ENCODE measurements at places on chromosomes 5 and 9. TPM values are rescaled to one million over a fixed set of nuclear protein-coding genes. Genes with fewer than 3 reads are reported as not detected.

DNA sequence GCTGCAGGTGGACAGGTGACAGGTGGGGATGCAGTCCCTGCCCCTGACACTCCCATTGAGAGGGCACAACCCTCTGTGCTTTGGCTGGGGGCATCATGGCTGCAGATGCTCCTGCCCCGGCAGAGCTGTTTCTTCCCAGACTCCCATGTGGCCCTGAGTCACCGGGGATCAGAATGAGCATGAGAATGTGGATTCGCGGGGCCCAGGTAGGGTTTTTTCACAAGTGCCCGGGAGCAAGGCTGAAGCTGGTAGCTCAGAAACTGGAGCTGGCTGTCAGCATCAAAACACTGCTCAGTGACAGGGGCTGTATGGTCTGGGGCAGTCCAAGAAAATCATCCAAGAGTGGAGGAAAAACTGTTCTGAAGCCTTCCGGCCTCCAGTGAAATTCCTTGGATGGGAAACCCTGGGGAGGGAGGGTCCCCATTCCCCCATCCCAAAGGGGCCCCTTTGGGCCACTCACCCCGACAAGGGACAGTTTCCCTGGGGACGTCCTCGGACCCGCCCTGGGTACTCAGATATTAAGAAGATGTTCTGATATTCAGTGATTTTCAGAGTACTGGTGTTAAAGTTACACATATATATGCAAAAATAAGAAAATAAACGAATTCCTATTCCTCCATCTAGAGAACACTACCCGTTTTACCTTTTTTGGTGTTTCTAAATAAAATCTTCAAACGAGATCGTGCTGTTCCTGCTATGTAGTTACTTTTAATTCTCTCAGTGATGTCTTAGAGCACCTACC, 120.1 kb upstream of the LPCAT1 start:
- DNase-seq, result no peak

DNA sequence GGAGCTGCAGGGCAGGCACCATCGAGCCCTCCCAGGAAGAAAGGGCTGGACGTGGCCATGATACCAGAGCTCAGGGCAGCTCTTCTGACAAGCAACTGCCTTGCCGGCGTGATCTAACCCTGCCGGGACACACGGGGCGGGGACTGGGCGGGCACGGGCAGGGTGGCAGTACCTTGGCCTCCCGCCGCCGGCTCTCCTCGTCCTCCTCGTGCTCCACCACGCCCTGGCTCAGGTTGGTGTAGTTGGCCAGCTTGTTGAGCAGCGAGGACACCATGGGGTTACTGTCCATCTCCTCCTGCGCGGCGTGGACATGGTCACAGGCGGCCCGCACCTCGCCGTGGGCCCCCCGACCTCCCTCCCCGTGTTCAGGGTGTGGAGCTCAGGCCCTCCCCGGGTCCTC, 18.5 kb downstream of the SLC12A7 start:
- no peak for DNase-seq

DNA sequence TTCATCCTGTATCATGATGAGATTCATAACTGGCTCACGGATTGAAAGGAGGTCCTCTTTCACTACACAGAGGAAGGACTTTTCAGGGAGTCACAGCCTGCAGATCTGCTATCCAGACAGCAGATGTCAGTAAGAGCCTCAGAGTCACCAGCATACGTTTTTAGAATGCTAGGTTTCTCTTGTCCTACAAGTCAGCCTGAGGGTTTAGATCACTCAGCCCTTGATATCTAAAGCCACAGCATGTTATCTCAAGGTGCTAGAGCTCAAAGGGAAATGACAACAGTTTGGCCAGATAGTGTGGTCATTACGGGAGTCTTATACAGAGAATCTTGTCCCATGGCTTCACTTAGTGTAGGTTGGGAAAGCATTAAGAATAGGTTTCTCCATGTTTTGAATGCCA, 30.9 kb upstream of the SLC46A2 start:
- peak; percentile 63 for DNase-seq

DNA sequence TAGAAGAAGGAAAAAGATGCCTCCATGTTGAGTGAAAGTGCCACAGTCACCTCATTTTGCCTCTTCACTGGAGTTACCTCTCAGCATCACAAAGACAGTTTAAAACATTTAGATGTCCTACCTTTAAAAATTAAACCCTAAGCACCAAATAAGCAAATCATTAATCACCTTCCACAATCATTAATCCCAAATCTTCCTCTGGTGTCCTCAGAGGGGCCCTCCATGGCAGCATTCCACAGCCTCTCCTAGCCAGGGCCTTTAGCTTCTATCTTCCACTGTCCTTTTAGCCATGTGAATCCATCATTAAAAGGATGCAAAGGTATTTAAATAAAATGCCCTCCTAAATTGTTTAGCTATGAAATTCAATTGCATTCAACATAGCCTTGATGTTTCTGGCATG, 310.8 kb downstream of the PDE4D start:
- DNase-seq, result no peak

DNA sequence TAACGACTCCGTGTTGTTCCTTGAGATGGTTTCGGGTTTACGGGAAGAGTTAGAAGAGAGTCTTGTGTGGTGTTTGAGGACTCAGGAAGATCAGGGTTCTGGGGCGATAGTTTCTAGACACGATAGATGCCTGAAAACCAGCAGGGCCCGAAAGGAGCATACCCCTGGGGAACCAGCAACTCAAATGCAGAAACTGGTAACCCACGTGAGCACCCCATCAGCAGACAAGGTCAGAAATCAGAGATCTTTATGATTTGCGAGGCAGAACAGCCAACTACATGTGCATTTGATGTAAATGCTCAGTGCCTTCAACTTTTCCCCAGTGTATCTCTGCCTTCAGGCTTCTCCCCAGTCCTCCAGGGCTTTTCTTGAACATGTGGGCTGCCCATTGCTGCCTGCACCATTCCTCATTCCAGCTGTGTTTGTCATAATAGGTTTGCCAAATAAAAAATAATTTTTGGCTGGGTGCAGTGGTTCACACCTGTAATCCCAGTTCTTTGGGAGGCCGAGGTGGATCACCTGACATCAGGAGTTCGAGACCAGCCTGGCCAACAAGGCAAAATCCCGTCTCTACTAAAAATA, 75.1 kb downstream of the BASP1 start:
- no peak for DNase-seq

The KLF4 gene
- total RNA-seq, result 1.3 TPM

- peak; percentile 91 for DNase-seq
Measured at GRCh38 chr9:110977259-110977709, 61.0 kb downstream of the LPAR1 start.

- peak; percentile 67 for DNase-seq
Measured at GRCh38 chr5:159316519-159317383, 13.5 kb downstream of the IL12B start.

GRCh38 chr9:71886015-71886414, 25.0 kb downstream of the ABHD17B start:
- DNase-seq, result no peak

DNA sequence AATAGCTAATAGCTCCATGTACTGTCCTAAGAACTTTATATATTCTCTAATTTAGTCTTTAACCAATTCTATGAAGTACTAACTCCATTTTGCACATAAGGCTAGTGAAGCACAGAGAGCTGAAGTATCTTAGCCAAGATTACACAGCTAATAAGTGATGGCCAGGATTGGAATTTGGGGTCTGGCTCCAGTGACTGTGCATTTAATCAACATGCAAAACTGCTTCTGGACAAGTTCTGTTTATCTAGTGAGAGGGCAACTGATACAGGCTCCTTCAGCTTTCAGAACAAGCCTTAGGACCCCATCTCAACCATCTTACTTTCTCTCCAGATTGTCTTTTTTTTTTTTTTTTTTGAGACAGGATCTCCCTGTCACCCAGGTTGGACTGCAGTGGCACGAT, 21.3 kb downstream of the SLC25A25 start:
- no peak for DNase-seq

DNA sequence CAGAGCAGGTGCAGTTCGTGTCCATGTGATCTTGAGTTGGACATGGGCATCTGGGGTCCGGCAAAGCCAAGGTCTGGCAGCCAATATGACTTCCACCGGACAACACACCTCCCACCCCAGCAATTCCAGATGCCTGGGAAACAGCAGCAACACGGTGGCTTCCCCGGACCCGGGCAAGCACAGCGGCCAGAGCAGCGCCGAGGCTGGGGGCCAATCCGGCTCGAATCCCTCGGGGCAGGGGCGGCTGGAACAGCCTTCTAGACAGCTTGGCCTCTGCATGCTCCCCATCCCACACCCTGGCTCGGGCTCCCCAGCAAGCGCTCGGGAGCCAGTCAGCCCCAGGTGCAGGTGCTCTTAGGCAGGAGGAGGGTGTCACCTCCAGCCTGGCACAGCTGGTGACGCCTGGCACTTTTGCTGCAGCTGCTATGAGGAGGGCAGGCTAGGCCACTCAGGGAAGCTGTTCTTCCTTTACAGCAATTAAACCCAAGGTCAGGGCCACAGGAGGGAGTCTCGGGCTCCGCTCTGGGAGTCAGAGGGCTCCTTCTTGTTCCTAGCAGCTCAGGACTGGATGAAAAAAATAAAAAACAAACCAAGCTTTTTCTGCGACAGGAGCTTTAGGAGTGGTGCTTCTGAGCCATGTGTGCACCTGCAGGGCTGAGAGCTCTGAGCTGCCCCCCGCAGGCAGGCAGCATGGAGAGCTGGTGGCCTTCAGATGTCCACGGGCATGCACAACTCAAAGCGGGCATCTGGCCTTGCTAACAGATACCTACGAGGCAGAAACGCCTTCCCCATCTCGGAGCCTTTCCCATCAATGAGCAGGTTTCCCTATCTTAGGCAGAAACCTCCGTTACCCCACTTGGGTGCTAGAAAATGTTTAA, 28.2 kb downstream of the DBH start:
- no peak for DNase-seq

DNA sequence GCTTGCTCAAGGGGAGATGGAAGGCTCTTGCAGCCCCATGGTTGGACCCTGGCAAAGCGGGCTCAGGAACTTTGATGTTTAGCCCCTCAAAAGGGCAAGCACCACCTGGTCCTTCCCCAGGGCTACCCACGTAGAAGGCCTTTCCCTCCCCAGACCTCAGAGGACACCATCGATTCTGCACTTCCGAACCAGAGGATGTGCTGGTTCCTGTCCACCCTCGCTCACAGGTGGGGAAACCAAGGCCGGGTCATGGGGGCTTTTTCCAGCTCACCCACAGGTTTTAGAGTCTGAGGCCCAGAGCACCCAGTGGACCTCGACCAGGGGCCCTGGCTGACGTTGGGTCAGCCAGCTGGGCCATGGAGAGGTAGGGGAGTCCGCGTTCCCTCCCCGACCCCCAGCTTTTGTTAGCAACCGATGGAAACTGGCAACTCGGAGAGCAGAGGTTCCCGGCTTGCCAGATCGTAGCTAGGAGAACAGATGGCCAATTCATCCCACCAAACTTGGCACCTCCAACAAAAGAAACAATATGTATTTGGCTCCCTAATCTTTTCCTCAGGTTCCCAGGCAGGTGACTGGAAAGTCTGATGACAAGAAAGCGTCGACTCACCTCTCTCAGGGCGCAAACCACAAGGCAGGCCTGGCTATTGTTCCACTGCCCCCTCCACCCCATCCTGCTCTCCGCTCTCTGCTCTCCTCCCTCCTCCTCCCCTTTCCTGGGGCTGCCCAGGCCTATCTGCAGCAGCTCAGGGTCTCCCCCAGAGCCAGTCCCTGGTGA, 167.6 kb upstream of the SMIM23 start:
- DNase-seq, result no peak

The SLC2A6 gene
- 2.9 TPM for total RNA-seq

The GARIN3 gene
- total RNA-seq, result not detected

DNA sequence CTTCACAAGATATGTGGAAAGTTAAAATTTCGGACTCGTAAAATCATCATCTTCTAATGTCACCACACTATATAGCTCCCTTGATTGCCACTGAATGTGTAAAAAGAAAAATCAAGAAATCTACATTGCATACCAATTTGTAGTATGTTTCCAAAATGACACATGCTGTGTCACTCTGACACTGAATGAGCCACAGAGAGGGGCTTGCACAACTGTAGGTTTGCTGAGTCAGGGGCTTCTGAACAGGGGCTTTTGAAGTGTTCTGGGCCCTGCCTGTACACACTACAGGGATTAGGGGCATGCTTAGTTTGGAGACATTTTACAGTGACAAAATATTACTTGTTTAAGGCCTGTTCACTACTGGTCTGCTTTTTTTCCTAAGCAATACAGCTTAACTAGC, 234.4 kb upstream of the GRAMD2B start:
- no peak for DNase-seq

GRCh38 chr5:19739671-19740070, 248.3 kb downstream of the CDH18 start:
- no peak for DNase-seq

DNA sequence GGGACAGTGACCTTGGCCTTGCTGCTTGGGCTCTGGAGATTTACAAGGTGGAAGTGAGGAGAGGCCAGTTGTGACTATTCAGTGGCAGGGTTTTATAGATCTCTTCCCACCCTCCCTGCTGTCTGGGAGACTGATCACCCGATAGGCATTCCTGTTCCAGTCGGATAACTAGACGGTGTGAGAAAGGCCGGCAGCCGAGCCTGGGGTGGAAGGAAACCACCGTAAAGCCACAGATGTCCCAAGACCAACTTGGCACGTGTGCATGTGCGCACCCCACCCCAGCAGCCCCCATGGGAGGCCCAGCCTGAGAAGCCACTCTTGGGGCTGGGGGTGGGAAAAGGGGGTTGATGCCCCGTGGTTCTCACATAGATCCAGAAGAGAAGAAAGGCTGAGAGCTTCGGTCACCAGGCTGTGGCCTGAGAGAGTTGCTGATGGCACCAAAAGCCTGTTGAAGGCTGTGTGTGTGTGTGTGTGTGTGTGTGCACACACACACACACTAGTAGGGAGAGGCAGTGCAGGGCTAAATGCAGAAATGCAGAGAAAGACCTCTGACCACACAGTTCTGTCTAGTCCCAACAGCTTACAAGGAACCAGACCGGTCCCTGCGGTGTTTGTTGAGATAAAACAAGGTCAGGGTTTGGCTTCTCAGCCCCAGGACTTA, 225.8 kb downstream of the FANCC start:
- DNase-seq, result peak; percentile 53

DNA sequence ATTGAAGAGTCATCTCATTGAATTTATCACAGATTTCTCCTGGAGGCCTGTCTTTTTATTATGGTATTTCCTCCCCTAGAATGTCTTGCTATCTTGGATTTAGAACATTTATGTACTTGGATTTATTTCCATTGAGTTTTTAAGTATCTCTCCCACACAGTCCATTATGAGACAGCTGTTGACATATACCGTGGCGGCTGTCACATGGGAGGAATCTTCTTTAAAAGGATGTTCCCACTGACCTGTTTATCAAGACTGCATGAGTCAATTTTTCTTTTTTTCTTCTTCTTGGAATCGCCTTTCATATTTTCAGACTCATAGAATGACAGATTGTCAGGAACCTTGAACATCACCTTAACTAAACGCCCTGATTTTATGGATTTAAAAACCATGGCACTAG, 2.9 kb upstream of the CAVIN4 start:
- no peak for DNase-seq

The PRR16 gene
- total RNA-seq, result 10.6 TPM

GRCh38 chr5:39506211-39506610, 81.4 kb upstream of the DAB2 start:
- no peak for DNase-seq

The RANBP17 gene
- 29.7 TPM for total RNA-seq

Data from IMR-90 (cell line).